ENCODE measurements at places on chromosomes 1 and 21.

- no peak for DNase-seq
These were observed 1176.5 kb downstream of the NCAM2 start for GRCh38 chr21:22174746-22175145.

DNA sequence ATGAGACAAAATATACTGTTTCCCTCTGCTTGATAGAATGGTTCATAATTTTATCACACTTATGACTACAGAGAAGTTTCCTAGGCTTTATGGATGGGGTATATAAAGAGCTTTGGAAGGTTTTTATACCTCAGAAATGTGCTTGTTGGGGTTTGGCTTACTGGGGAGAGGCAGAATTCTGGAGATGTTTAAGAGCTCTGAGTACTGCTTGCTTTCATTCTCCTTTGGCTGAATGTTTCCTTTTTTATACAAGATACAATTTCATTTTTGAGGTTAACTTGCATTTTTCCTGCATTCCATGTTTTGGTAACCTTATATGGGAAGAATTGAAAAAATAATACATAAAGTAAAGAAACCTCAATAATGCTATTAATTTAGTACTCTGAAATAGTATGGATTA is 157.7 kb upstream of the COL11A1 start:
- no peak for DNase-seq

DNA sequence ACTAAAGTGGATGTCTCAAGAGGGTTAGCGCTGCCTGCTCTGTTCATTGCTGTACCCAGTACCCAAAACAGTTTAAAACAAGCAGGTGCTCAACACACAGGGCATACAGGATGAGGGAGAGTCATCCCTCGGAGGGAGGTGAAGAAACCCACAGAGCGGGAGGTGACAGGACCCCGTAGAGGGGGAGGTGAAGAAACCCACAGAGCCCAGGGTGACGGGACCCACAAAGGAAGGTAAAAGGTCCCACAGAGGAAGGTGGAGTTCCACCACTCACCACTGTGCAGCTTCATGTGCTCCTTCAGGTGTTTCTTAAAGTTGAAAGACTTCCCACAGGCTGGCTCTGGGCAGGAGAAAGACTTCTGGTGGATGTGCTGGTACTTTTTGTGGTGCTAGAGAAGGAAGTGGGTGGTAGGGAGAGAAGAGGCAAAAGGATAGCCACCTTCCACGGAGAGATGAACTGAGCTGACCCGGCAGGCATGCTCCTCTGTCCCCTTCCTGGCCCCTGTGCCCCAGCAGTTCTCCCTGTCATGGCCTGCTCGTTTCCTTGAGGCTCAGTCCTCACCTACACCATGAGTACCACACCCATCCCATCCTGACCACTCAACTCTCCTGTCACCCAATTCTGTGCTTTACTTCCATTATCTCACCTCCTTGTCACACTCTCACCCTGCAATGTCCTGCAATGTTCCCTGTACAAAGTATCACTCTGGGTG is 5.1 kb downstream of the ZNF692 start:
- DNase-seq = no peak

DNA sequence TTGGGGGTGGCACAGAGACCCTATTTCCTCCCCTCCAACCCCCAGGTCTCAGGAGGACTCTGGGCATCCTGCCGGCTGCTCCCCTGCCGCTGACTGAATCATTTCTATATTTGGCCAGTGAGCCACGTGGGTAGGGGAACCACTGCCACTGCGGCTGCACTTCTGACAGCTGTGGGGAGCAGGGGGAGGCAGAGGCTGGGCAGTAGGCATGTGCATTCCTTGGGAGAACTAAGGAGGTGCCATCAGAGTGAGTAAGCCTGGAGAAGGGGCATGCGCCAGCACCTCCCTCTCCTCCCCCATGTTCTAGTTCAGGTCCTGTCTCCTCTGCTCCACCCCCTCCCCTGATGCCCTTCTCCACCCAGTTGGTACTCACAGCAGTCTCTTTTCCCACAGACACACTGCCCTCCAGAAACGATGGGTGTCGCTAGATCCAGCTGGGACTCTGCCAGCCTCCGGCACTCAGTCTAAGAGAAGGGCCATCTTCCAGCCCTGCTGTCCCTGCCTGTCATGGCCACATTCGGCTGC is 12.0 kb downstream of the PPFIA4 start:
- DNase-seq = no peak

- no peak for DNase-seq
These were observed 101.4 kb upstream of the RGS1 start for GRCh38 chr1:192474080-192474683.

- no peak for DNase-seq
These were observed 67.5 kb downstream of the NVL start for GRCh38 chr1:224262373-224263054.

DNA sequence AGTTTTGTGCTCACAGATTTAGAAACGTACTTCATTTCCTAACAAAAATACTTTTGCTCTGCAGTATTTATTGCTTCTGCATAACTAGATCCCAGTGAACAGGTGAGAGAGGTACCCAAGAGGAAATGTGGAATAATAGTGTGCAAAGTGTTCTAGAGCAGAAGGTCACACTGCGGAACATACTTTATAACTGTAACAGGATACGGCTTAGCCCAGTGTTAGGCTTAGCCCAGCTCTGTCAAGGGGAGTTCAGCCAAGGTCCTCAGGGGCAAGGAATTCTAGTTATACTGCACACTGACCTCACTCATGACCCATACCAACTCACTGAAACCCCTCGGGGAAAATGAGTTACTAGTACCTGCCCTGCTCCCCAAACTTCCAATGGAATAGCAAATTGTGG is 55.3 kb downstream of the PTPN14 start:
- no peak for DNase-seq

- DNase-seq = no peak
These were observed 248.8 kb upstream of the FOXD3 start for GRCh38 chr1:63073309-63074306.

All from breast epithelium (tissue), 4 donors.